Vagina (tissue), 2 donors: ENCODE measurements at places on chromosomes 13 and 19.

GRCh38 chr19:3071768-3072167 lies 9.5 kb upstream of the TLE5 start:
- no peak overlapping the region for H3K4me3 ChIP-seq
- no peak overlapping the region for H3K27ac ChIP-seq
- peaks cover 9% of the 10 kb centered on the region for H3K4me1 ChIP-seq
- DNase-seq: no peak

DNA sequence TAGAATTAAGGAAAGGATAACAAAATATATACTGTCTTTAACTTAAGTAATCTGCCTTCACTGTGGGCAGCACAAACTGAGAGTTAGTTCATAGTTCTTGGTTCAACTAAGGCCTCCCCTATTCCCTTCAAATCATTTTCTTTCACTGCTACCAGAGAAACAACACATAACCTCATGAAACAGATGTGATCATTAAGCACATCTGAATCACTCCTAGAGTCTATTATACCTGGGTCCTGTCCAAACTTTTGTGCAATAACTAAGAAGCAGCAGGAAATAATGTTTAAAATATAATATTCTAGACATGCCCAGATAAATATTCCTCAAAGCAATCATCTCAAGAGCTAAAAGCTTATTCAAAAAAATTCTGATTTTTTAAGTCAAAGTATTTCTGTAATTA lies 62.9 kb downstream of the ZC3H13 start:
- no peak overlapping the region for H3K4me3 ChIP-seq
- peak overlapping the region; percentile 4 for H3K27ac ChIP-seq
- no peaks in the 10 kb centered on the region for H3K4me1 ChIP-seq
- H3K27me3 ChIP-seq: no peaks in the 10 kb centered on the region
- no peaks in the 10 kb centered on the region for H3K36me3 ChIP-seq

GRCh38 chr13:94415500-94416237 lies 63.8 kb downstream of the DCT start:
- no peak overlapping the region for H3K27ac ChIP-seq
- H3K27me3 ChIP-seq: no peaks in the 10 kb centered on the region
- peaks cover 6% of the 10 kb centered on the region for H3K4me1 ChIP-seq
- no peaks in the 10 kb centered on the region for H3K36me3 ChIP-seq
- no peak overlapping the region for H3K4me3 ChIP-seq

DNA sequence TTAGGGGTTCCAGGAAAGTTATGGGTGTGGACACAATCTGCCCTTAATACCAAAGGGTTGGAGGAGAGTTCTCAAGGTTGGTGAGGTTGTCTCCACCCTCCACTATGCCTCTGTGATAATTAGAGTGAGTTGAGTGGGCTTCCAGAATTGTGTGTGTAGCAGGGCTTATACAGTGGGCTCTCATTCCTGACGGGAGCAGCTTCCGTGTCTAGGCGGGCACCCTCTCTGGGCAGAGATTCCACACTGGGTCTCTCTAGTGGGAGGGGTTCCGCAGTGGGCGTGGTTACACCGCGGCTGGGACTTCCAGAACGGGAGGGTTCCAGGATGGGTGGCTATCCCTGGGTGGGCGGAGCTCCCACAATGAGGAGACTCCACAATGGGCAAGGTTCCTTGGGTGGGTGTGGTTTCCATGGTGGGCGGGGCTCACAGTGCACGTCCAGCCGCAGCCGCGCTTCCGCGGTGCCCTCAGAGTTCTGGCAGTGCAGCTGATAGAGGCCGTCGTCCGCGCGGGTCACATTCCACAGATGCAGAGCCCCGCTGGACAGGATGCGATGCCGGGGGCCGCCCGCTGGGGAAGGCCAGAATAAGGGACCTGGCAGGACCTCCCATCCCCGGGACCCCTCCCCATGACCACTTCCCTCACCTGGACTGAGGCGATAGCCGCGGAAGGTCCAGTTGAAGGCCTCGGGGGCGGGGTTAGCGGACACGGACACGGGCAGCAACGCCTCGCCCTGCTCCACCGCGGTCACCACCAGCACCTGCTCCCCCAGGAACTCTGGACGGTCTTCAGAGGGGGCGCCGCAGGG lies 8.4 kb downstream of the NPHS1 start:
- H3K36me3 ChIP-seq: no peaks in the 10 kb centered on the region
- no peak for DNase-seq
- H3K27me3 ChIP-seq: peaks cover 9% of the 10 kb centered on the region
- H3K4me1 ChIP-seq: peaks cover 22% of the 10 kb centered on the region

- peaks cover 26% of the 10 kb centered on the region for H3K36me3 ChIP-seq
- no peak overlapping the region for H3K27ac ChIP-seq
- no peak for DNase-seq
- H3K4me3 ChIP-seq: no peak overlapping the region
- no peaks in the 10 kb centered on the region for H3K4me1 ChIP-seq
These were observed 179.5 kb downstream of the GGACT start for GRCh38 chr13:100409132-100409531.

DNA sequence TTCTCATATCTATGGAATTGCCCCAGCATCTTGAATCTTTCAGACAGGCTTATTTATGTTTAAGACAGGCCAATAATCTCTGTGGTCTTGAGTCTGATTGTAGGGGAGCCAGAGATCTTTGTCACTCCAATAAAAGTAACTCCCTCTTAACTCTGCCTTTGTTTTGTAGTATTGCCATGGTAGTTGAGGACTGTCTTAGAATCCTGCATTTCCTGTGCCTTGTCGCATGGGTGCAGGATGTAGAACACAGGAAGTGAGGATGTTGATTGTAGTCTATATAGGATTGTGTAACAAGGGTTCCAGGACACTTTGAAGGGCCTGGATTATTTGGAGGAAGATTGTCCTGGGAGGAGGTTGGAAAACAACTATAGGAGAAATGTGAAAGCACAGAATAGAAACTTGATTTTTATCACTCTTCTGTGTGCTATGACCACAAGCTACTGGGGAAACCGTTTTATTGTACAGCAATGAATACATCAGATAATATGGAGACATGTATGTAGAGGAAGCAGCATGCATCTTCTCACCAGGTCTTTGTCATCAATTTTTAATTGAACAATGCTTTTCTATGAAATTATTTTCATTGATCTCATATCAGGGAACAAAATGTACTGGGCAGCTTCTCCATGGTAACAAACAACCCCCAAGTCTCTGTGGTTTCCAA lies 411.7 kb downstream of the FGF9 start:
- peaks cover 5% of the 10 kb centered on the region for H3K4me1 ChIP-seq
- no peak overlapping the region for H3K4me3 ChIP-seq
- no peak overlapping the region for H3K27ac ChIP-seq
- H3K27me3 ChIP-seq: no peaks in the 10 kb centered on the region

DNA sequence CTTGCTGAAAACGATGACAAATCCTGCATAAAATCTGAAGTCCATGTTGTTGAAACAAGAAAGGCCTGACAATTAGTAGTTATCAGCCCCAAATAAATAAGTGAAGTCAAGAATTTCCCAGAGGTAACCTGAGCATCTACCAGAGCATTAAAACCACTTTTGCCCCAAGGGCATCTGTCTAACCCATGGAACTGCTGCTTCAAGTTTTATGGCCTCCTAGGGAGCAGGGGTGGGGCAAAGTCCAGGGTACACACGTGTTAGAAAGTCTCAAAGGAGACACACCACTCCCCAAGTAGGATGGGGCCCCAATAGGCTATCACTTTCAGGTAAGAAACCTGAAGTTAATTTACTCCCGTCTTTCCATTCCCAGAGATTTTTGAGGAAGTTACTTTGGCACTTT lies 81.1 kb downstream of the CACNA1A start:
- no peaks in the 10 kb centered on the region for H3K36me3 ChIP-seq
- H3K27me3 ChIP-seq: no peaks in the 10 kb centered on the region
- H3K4me3 ChIP-seq: no peak overlapping the region
- no peak overlapping the region for H3K27ac ChIP-seq
- H3K4me1 ChIP-seq: no peaks in the 10 kb centered on the region

- no peak overlapping the region for H3K4me3 ChIP-seq
- no peak overlapping the region for H3K27ac ChIP-seq
- no peaks in the 10 kb centered on the region for H3K27me3 ChIP-seq
- no peak for DNase-seq
- H3K36me3 ChIP-seq: no peaks in the 10 kb centered on the region
These were observed 518.5 kb downstream of the FGF9 start for GRCh38 chr13:22189176-22190048.

DNA sequence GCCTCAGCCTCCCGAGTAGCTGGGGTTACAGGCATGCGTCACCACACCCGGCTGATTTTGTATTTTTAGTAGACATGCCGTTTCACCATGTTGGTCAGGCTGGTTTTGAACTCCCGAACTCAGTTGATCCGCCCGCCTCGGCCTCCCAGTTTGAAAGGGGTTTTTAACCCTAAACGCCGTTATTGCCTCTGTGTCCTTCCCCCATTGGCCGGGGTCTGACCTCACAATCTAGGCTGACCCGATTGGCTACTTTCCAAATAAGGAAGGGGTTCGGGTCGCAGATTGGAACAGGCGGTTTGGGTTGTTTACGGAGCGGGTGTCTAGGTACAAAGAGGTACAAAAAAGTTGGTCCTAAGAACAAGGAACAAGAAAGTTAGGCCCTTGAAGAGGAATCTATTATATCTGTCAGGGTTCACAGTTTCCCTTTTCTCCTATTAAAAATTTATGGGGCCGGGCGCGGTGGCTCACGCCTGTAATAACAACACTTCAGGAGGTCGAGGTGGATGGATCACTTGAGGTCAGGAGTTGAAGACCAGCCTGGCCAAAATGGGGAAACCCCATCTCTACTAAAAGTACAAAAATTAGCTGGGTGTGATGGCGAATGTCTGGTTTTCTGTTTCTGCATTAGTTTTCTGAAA lies 1.0 kb downstream of the ZNF253 start:
- peak overlapping the region; percentile 95 for H3K27ac ChIP-seq
- DNase-seq: no peak
- no peaks in the 10 kb centered on the region for H3K27me3 ChIP-seq
- H3K4me3 ChIP-seq: peak overlapping the region; percentile 81
- peaks cover 40% of the 10 kb centered on the region for H3K4me1 ChIP-seq

GRCh38 chr13:26299168-26299750 lies 45.3 kb downstream of the CDK8 start:
- H3K4me3 ChIP-seq: no peak overlapping the region
- no peak overlapping the region for H3K27ac ChIP-seq
- H3K27me3 ChIP-seq: no peaks in the 10 kb centered on the region

GRCh38 chr19:326871-327270 lies 17.7 kb downstream of the MIER2 start:
- H3K4me3 ChIP-seq: no peak overlapping the region
- no peaks in the 10 kb centered on the region for H3K4me1 ChIP-seq
- no peaks in the 10 kb centered on the region for H3K36me3 ChIP-seq
- no peak for DNase-seq
- H3K27me3 ChIP-seq: no peaks in the 10 kb centered on the region

- H3K27me3 ChIP-seq: no peaks in the 10 kb centered on the region
- no peak for DNase-seq
- no peak overlapping the region for H3K4me3 ChIP-seq
- no peak overlapping the region for H3K27ac ChIP-seq
- no peaks in the 10 kb centered on the region for H3K4me1 ChIP-seq
These were observed 64.5 kb upstream of the SLC10A2 start for GRCh38 chr13:103130681-103131210.

DNA sequence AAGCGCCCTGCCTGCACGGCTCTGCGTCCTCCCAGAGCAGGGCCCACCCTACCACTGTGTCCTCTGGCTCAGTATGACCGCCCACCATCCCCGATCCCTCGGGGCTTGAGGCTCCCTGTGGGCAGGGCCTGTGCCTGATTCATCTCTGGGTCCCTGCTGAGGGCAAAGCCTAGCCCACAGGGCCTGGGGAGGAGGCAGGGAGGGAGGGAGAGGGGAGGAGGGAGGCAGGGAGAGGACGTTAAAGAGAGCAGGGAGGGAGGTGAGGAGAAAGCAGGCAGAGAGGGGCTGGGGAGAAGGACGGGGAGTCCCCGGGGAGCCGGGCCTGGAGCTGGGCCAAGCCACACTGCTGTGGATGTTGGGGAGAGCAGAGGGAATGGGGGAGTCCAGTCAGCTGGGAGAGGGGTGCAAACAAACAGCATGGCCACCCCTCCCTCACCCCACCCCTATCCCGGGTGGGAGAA lies 4.0 kb upstream of the ERFL start:
- no peak for DNase-seq
- H3K27ac ChIP-seq: no peak overlapping the region
- H3K27me3 ChIP-seq: peaks cover 32% of the 10 kb centered on the region
- H3K36me3 ChIP-seq: no peaks in the 10 kb centered on the region
- H3K4me3 ChIP-seq: no peak overlapping the region
- H3K4me1 ChIP-seq: peaks cover 26% of the 10 kb centered on the region

DNA sequence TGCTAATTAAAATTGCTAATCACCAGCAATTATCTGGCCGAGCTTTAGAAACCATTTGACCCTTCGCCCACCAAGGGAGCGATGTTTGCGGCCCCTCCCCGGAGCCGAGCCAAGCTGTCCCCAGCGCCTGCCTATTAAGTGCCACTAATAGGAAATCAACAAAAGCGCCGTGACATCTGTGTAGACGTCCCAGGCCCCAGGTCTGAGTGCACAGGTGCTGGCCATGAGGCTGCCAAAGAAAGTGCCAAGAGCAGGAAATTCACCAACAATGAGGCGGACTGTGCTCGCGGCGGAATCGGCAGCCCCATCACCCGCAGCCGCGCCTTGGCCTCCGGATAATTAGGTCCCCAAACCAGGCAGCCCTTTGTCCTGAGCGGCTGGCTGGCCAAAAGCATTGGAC lies 44.5 kb upstream of the SPACA7 start:
- no peaks in the 10 kb centered on the region for H3K4me1 ChIP-seq
- H3K4me3 ChIP-seq: no peak overlapping the region
- H3K36me3 ChIP-seq: no peaks in the 10 kb centered on the region

DNA sequence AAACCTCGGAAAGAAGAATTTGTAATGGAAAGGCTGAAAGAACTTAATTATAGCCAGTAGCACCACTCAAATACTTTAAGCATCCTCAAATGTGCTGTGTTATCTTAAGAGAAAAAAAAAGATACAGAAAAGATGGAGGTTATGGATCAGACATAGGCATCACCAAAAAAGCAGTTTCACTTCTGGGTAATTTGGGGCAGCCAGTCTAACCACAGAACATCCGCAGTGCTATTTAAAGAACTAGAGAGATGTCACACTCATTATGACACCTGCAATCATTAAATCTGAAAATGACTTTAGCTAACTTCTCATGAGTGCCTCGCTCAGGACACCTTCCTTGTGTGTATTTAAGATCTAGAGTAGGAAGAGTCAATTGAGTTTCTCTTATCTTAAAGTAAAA lies 211.8 kb downstream of the RBM26 start:
- no peaks in the 10 kb centered on the region for H3K4me1 ChIP-seq
- H3K27me3 ChIP-seq: no peaks in the 10 kb centered on the region
- no peaks in the 10 kb centered on the region for H3K36me3 ChIP-seq
- no peak for DNase-seq

DNA sequence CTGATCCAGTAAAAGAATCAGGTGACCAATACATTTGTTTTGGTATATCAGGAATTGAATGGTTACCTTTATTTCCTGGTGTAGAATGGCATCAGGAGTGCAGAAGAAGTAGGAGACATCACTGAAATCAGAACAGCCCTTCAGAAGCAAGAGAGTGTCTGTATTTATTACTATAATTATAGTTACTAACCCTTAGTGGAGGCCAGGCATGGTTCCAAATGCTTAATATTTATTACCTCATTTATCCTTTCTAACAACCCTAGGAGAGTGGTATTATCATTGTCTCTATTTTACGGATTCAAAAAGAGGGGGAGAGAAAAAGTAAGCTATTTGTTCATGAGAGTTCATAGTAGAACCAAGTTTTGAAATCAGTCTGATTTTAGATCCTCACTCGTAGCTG lies 1292.9 kb downstream of the PCDH9 start:
- H3K4me1 ChIP-seq: no peaks in the 10 kb centered on the region
- no peaks in the 10 kb centered on the region for H3K27me3 ChIP-seq
- H3K36me3 ChIP-seq: no peaks in the 10 kb centered on the region

- no peaks in the 10 kb centered on the region for H3K36me3 ChIP-seq
- no peak overlapping the region for H3K27ac ChIP-seq
- DNase-seq: no peak
- no peaks in the 10 kb centered on the region for H3K4me1 ChIP-seq
- no peak overlapping the region for H3K4me3 ChIP-seq
- H3K27me3 ChIP-seq: no peaks in the 10 kb centered on the region
These were observed 43.2 kb downstream of the SUGT1 start for GRCh38 chr13:52695856-52696255.
